ENCODE measurements at places on chromosomes 3 and 15. TPM values are rescaled to one million over a fixed set of nuclear protein-coding genes. Genes with fewer than 3 reads are reported as not detected.

GHSR gene
- not detected for total RNA-seq

SLC28A2 gene
- not detected for total RNA-seq

PTX3 gene
- 1,136 TPM for total RNA-seq

CCNDBP1 gene
- 53.5 TPM for total RNA-seq

SAMMSON gene
- not detected for total RNA-seq

TMEM158 gene
- 17.7 TPM for total RNA-seq

HIGD2B gene
- not detected for total RNA-seq

FSIP1 gene
- 1.6 TPM for total RNA-seq

CD200 gene
- total RNA-seq: 12.8 TPM

IL17RD gene
- 3.4 TPM for total RNA-seq

Measured in smooth muscle cell of the pulmonary artery (primary cell).